ENCODE measurements at places on chromosomes 2 and 18.

- no peak for DNase-seq
These were observed 526.9 kb upstream of the HNMT start for GRCh38 chr2:137437386-137437785.

GRCh38 chr2:148627224-148627623 is 17.3 kb upstream of the EPC2 start:
- DNase-seq, result no peak

DNA sequence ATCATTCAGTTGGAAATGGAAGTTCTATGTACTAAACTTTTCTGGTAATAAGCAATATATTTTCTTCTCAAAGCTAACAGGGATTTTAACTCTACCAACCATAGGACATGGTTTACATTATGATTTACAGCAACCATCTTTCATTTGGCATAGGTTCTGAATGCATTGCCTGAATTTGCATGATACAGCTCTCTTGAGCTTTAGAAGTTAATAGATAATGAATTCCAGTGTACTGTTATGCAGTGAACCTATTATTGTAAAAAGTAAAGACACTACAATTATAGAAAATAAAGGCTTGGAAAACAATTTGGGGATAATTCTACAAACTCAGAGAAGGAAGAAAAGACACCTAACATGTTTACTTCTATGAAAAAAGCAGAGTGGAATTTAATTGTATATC is 182.0 kb downstream of the GRB14 start:
- DNase-seq, result no peak

DNA sequence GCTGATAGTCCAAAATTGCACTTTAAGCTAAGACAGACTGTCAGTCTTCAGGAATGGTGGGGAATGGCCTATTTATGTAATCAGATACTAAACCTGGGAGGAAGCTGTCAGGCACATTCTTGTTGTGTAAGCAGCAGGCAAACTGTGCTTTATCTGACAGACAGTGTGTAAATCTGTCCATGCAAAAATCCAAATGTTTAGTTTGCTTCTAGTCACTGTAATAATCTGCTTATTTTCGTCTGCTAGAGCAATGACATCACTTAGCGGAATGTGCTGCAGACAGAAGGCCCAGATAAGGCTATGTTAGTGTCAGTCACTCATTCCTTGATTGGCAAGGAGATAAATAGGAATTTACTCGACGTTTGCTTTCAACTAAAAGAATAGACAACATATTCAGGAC is 263.5 kb downstream of the ZNF407 start:
- DNase-seq, result no peak

DNA sequence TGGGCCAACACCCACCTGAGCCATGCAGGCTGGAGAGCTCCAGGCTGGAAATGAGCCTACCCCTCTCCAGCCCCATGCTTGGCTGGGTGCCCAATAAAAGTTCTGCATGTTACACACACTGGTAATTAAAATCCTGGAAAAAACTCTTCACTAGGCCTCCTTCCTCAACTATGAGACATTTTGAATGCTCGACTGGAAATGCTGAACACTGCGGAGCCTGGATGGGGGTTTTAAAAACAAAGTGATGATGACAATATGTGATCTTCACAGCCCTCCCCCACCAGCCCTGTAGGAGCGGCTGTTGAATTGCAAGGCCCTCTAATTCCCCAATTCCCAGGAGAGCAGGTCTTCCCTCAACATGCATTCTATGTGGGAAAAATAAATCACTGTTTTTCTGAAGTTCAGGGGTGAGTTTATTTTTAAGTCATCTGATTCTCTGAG is 179.2 kb downstream of the TTC32 start:
- DNase-seq, result no peak

DNA sequence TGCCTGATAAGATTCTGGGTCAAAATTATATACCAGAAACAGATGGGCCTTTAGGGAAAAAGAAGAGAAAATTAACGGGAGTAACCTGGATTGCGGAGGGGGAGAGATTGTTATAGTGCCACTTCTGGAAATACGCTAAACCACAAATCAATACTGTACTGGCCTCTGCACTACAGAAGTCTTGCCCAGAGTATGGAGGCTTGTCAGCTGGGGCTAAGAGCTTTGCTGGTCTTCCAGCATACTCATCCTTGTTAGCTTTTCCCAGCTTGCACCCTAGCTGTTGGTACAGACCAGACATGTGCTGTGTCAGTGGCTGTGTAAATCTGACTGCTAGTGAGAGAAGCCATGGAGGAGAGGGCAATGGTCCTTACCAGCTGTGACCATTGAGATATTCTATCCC is 8.9 kb downstream of the AGBL5 start:
- no peak for DNase-seq

- no peak for DNase-seq
These were observed 15.4 kb downstream of the HK2 start for GRCh38 chr2:74849228-74849892.

DNA sequence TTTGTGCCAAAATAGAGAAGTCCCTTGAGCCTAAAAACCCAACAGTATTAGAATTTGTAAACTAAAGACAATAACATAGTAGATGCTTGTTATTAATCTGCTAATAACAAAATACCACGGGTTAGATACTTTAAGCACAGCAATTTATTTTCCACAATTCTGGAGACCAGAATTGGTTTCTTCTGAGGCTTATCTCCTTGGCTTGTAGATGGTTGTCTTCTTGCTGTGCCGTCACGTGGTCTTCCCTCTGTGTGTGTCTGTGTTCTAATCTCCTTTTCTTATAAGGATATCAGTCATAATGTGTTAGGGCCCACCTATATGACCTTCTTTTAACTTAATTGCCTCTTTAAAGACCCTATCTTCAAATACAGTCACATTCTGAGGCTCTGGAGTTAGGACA is 260.1 kb downstream of the CYRIA start:
- no peak for DNase-seq

- DNase-seq, result no peak
These were observed 312.0 kb upstream of the ETAA1 start for GRCh38 chr2:67085146-67085545.

GRCh38 chr2:235514627-235515363 is 21.0 kb downstream of the AGAP1 start:
- no peak for DNase-seq

GRCh38 chr2:196482119-196483065 is 157.1 kb upstream of the CCDC150 start:
- DNase-seq, result no peak

GRCh38 chr18:60982928-60983327 is 350.3 kb upstream of the CDH20 start:
- no peak for DNase-seq

DNA sequence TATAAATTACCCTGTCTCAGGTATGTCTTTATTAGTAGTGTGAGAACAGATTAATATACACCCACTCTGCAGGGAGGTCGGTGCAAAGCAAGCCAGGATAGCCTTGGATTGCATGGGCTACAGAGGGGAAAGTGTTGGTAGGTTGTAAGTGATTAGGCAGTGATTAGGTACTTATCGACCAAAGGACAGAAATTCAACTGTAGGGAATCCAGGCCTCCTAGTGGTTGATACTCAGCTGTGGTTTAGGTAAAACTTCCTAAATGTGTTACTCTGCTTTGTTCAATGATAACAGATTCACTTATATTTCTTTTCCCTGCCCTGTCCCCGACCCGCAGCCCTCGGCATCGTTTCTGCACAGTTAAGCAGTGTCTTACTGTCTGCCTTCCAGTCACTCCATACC is 444.0 kb downstream of the FIGN start:
- no peak for DNase-seq

DNA sequence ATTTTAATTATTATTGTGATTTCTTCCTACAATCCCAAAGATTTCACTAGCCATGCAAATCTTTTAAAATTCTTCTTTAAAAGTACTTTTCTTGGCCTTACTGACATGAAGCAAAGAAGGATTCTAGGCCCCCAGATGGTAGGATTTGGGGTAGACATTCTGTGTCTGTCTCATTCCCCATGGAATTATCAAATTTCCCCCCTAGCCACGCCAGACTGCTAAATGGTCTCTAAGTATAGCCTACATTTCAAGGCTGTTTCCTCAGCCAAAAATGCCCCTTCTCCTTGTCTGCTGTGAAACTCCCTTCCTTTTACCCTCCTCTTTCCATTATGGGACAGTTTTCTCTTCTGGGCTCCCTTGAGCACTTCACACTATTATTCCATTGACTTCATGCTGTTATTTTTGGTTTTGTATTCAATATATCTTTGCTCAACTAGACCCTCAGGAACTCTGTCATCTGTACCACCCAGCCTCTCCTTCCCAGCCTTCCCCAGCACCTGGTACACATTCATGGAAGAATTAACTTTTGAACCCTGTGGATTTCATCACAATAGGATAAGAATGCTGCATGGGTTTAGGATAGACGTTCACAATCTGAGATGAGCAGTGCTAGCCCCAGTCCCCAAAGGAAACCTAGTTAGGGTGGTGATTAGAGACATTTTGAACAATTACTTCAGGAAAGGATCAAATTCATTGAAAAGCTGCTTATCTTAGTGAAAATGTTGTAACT is 21.5 kb upstream of the CYP1B1 start:
- DNase-seq, result no peak

Measured in kidney epithelial cell (primary cell).